ENCODE measurements at places on chromosomes 6 and 20.

DNA sequence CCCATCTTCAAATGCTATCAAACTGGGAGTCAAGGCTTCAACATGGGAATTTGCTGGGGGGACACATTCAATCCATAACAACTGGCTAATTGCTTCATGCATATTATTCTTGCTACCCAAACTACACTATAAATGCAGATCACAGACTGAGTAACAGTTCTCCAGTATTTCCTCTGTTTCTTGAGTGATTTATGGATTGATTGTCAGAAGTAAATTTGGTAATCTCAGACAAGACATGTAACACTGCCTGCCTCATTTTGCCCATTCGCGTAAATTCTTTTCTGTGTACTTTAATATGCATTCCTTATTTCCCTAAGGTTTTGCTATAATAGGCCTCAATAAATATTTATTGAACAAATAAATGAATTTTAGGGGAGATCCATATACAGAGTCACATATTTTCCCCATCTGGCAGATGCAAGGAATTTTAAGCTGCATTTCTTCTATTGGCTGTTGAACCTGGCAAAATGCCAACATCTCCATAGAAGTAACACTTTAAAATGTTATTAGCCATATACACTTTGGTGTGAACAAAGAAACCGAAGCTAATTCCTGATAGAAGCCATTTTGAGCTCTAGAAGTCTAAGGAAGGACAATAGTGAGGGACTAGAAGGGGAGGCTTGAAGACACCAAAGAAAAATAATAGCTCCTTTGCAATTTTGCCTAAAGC lies 98.2 kb downstream of the QRSL1 start:
- DNase-seq: no peak

GRCh38 chr6:43377710-43378229 lies 8.3 kb upstream of the ZNF318 start:
- DNase-seq: no peak

GRCh38 chr6:113539202-113539601 lies 317.9 kb upstream of the MARCKS start:
- no peak for DNase-seq

DNA sequence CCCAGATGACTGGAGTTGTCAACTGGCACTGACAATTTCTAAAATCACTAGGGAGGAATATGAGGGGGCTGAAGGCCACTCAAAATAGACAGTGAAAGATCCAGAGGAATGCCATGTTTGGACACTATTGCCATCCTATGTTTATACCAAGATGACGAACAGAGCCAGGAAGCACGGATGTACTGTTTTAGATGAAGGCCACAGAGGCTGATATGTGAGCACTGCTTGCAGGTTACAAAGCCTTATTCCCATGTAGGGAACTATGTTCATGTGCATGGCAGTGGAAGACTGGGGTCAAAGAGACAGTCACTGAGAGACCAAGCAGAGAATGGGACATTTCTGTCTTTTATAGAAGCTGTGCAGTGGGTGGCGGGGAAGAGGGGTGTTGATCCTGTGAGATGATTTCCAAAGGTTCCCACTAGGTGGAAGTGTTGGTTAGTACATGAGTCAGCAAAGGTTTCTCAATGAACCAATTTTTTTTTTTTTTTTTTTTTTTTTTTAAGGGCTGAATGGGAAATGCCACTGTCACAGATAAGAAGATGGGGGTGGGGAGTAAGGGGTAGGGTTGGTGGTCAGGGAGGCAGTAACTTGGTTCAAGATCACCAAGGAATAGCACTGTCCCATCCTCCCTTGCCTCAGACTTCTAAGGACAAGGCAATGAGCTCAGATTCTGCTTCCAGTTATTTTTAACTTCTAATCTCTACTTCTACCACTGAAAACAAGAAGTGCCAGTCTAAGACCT lies 46.7 kb upstream of the MOCS1 start:
- DNase-seq: peak; percentile 37

DNA sequence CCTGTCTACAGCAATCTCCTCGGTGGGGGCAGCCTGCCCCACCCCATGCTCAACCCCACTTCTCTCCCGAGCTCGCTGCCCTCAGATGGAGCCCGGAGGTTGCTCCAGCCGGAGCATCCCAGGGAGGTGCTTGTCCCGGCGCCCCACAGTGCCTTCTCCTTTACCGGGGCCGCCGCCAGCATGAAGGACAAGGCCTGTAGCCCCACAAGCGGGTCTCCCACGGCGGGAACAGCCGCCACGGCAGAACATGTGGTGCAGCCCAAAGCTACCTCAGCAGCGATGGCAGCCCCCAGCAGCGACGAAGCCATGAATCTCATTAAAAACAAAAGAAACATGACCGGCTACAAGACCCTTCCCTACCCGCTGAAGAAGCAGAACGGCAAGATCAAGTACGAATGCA lies 19.4 kb downstream of the PRDM1 start:
- DNase-seq: no peak

DNA sequence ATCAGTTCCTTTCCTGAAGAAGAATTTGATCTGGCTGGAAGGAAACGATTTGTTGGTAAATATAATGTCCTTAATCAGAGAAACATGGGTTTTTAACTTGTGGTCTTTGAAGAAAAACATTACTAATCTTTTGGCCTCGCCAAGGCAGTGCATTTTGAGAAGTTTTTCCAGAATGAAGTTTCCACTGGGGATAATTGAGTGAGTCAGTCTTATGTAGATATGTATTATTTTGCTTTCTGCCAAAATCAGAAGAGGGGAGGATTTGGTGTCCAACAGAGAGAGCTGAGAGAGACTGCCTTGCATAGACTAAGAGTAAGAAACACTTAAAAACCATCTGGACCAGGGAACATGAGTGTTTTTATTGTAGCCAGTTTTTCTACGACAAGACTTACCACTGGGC lies 79.9 kb downstream of the FNDC1 start:
- DNase-seq: no peak

DNA sequence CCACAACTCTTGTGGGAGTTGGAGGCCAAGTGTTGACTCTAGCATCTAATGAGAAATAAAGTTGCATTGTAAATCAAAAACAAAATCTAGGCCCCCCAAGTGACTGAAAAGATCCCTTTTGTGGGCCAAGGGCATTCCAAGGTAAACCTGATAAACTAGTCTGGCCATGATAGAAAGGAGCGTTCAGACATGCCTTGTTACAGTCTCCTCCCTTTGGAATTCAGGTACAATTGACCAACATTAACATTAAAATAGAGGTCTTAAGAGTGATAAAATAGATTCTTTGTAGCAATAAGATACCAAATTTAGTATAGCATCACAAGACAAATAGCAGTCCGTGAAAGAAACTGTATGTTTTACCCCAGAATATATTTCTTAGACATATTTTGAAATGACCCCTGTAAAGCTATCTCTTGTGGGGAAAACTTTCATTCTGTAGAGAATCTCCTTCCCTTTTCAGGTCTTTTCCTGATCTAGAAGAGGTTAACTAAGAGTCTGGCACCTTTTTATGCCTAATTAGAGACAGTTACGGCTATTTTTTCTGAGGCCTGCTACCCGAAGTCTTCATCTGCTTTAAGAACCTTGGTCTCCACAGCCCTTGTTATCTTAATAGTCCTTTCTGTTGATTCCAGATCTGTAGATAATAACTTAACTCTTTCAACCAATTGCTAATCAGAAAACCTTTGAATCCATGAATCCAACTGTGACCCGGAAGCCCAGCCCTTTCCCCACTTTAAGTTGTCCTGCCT lies 495.4 kb upstream of the MMS22L start:
- DNase-seq: no peak

DNA sequence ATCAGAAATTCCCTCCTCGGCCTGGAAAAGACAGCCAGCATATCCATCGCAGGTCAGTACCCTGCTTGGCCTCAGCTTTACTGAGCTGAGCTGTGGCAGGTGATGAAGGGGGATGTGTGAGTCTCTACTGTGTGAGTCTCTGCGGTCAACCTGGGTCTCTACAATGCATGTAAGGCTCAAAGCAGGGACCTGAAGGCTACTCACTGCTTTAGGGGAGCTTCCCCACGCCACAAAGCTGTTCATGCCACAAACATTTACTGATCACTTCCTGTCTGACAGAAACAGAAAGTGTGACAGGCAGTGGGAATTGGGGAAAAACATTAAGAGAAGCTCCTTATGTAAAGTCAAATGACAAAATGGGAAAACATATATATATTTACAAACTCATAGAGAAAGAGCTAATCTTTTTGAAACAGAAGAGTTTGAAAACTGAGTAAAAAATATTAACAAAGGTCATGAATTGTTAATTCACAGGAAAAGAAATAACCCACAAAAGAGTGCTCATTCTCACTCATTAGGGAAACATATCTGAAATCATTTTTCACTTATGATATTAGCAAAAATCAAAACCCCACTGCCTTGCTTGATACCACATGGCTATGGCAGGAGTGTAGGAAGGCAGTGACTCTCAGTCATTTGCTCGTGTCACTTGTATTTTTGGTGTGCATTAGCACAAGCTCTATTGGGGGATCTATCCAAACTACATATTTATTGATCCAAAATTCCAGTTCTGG lies 5.8 kb downstream of the BTN3A3 start:
- no peak for DNase-seq

DNA sequence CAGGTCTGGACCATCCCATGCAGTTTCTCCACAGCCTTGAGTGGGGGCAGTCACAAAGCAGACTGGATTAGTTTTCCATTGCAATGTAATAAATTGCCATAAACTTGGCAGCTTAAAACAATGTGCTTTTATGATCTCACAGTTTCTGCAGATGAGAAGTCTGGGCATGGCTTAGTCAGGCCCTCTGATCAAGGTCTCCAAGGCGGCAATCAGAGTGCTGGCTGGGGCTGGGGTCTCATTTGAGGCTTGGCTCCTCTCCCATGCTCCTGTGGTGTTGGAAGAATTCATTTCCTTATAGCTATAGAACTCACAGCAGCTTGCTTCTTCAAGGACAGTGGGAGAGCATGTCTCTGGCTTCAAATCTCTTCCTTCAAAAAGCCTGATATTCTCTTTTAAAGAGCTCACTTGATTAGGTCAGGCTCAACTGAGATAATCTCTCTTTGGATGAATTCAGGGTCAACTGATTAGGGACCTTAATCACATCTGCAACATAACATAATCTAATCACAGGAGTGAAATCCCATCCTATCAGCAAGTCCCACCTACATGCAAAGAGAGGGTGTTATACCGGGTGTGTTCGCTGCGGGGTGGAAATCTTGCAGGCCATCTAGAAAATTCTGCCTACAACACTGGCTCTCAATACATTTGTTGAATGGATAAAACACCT lies 77.4 kb upstream of the SULF2 start:
- DNase-seq: no peak

DNA sequence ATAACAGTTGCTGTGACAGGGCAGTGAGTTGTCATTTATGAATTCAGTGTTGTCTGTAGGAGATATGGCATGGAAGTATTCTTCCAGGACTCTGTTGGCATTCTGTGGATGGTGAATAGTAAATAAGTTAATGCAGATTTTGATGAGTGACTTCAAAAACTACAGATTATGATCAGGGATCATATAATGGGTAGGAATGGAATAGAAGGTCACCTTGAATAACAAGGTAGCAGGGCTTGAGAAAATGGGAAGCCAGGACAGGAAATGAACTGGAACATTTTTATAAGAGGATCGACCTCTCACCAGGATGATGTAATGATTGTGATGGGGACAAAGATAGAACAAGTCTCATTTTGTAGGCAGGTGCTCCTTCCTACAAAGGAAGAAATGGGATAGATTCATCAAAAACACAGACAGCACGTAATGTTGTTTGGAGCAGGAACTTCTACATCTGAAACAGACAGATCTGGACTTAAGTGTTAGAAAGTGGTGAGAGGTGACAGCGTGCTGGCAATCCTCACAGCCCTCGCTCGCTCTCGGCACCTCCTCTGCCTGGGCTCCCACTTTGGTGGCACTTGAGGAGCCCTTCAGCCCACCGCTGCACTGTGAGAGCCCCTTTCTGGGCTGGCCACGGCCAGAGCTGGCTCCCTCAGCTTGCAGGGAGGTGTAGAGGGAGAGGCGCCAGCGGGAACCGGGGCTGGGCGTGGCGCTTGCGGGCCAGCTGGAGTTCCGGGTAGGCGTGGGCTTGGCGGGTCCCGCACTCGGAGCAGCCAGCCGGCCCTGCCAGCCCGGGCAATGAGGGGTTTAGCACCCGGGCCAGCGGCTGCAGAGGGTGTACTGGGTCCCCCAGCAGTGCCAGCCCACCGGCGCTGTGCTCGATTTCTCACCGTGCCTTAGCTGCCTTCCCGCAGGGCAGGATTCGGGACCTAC lies 30.8 kb upstream of the SSR1 start:
- no peak for DNase-seq

DNA sequence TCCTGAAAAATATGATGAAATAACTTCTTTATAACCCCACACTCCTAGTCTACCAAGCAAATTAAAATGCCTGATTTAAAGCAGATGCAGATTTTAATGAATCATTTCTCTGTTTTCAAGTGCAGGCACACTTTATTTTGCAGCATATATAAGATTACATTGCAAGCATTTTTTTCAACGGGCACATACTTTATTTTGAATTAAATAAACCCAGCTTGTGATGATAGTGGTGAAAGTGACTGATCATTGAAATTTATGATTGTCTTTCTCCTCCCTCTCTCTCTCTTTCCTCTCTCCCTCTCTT lies 12.2 kb upstream of the MOXD1 start:
- DNase-seq: no peak

DNA sequence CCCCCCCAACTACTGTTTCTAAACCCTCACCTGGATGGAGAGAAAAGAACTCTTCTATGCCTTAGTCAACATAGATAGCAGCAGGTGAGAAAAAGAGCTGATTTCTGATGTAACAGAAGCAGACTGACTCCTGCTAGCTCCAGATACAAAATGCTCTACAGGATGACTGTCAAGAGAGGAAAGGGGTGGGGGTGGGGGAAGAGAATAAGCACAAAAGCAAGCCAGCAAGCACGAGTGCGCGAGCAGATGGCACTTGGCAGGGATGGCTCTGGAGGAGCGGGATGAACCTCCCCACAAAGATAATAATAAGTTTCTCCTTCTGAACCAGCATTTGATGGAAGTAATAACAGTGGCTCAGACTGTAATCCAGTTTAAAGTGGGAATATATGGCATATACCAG lies 45.6 kb upstream of the SPDEF start:
- no peak for DNase-seq

DNA sequence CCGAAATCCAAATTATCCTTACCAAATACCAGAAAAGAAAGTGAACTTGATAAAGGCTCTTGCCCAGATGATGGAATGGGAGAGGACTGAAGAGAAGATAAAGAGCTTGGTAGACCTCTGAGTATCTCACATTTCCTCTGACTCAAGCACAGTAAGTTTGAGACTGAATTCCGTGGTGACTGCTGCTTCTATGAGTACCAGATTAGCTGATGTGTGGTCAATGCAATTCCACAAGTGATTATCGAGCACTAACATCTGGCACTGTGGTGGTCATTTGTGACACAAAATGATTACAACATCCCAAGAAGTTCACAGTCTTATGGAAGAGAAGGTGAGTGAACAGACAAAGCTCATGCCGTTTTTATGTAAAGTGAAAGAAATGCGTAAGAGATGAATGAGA lies 2.6 kb upstream of the RPS6KA2 start:
- no peak for DNase-seq

- DNase-seq: no peak
Measured at GRCh38 chr6:16800341-16800740, 39.1 kb upstream of the ATXN1 start.

GRCh38 chr6:70371454-70372105 lies 41.7 kb upstream of the FAM135A start:
- peak; percentile 73 for DNase-seq

GRCh38 chr20:43857932-43858331 lies 56.7 kb upstream of the TOX2 start:
- DNase-seq: no peak

Data from AML-193 (cell line).